ENCODE measurements at places on chromosomes 13 and 19.
A peak's percentile ranks its signal among the peaks of the same experiment; 100 is the strongest.

DNA sequence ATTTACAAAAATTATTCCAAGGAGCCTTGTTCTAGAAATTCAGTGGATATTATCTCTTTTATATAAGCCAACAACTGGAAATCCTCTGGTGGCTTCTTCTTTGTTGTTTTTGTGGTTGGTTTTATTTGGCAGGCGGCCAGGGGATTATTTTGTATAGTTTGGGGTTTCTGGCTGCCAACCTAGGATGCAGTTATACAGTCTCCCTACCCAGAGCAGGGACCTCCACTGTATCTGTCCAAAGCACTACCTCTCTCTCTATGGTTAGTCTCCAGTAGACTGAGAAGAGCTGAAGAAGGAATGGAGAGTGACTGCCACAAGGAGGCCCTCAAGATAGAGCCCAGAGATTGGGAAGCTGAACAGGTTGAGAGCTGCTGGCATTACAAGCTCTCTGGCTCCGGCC is 80.2 kb downstream of the ZAR1L start:
- no peak for DNase-seq

GRCh38 chr13:44120043-44120442 is 240.3 kb downstream of the LACC1 start:
- DNase-seq = no peak

GRCh38 chr19:38361633-38362075 is 12.7 kb upstream of the PSMD8 start:
- DNase-seq = peak; percentile 40

DNA sequence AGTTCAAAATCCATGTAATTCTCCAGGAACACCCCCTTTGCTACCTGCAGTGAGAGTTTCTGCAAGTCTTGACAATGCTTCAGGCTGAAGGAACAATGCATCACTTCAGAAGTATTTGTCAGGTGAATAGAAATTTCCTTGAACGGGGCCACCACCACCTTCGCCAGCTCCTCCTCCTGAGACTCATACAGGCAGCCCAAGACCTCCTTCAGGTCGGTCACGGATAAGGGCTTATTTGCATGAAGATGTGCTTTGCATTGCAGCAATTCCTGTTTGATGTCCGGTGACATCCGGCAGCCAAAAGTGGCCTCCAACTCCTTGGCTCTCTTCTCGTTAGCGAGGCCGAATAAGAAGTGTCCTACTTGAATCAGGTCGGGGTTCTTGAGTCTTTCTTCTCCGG is 8.4 kb downstream of the NLRP7 start:
- DNase-seq = no peak

DNA sequence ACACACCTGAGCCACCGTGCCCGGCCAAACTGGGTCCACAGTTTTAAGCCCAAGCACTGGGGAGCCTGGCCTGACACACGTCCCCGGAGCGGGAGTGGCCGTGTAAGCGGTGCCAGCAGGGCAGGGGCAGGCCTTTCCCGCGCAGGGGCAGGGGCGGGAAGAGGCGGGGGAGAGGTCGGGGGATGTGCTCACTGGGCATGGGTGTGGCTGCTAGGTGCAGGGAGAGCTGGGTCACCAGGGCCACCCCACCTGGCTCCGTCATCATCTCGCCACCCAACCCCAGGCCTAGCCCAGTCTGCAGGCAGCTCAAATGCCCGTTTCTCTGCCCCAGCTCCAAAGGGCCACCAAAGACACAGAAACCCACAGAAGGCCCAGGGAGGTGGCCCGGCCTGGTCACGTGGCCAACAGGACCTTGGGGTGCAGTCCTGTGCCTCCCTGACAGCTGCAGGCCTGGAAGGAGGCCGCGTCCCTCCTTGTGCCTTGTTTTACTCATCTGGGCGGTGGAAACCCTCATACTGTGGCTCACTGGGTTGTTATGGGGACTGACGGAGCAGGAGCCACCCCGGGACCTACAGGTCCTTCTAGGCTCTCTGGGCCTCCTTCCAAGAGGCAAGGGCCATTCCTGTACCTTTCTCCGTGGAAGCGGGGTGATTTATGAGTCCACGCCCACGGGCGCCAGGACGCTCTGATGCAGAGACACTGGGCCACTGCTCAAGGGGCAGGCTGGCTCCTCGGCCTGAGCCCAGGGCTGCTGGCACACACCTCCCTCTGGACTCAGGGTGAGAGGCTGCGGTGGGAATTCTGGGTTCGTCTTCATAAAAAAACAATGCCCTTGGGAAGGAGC is 27.7 kb downstream of the MAP2K2 start:
- DNase-seq = no peak

DNA sequence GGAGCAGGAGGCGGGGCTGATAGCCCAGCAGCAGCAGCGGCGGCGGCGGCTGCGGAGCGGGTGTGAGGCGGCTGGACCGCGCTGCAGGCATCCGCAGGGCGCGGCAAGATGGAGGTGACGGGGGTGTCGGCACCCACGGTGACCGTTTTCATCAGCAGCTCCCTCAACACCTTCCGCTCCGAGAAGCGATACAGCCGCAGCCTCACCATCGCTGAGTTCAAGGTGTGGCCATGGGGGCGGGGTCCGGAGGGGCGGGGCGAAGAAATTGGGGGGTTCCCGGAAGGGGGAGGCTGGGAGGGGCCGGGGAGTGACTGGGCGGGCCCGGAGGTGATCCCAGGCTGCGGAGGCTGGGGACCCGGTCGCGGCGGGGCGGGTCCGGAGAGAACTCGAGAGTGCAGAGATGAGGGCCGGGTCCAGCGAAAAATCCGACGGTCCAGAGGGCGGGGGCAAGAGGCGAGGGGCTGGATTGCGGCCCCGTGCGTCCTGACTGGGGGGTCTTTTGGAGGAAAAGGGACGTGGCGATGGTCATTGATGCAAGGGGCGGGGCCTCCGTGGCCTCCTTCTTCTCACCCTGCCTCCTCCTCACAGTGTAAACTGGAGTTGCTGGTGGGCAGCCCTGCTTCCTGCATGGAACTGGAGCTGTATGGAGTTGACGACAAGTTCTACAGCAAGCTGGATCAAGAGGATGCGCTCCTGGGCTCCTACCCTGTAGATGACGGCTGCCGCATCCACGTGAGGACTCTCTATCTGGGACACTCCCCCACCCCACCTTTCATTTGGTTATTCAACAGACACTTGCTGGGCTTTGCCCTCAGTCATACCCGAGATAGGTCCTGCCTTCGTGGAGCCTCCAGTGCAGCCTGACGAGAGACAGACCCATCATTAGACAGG is at the start of gene TBCB:
Gene TBCB (plus strand): TSS at position 16 of the 891 bp plus-strand sequence. CDS start 93 bp downstream, at position 109.
- peak; percentile 85 for DNase-seq

- no peak for DNase-seq
Observed at GRCh38 chr13:52070929-52071523, 46.5 kb downstream of the UTP14C start.

- DNase-seq = no peak
Observed at GRCh38 chr13:26779321-26779720, 18.7 kb upstream of the GPR12 start.

DNA sequence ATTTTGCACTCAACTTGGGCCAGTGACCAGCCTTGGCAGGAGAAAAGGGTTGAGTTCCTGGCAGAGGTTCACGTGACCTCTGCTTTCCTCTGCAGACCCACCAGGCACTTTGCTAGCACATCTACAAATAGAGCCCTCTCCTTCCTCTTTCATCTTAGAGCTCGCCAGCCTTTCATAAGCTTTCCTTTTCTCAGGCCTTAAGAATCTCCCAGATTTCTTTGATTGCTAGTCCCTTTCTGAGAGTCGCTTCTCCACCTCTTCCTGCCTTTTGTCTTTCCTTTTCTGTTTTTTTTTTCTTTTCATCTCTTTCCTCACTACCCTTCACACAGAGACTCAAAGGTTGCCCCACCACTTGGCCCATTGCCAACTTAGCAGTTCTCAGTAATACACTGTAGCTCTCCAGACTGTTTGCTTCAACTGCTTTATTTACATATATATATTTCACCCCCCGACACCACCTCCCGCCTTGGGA is 375.7 kb upstream of the SPRY2 start:
- DNase-seq = no peak

GRCh38 chr13:97028441-97029299 is 34.4 kb upstream of the OXGR1 start:
- DNase-seq = no peak

GRCh38 chr19:46785054-46785979 is 3.1 kb downstream of the SLC1A5 start:
- DNase-seq = no peak

DNA sequence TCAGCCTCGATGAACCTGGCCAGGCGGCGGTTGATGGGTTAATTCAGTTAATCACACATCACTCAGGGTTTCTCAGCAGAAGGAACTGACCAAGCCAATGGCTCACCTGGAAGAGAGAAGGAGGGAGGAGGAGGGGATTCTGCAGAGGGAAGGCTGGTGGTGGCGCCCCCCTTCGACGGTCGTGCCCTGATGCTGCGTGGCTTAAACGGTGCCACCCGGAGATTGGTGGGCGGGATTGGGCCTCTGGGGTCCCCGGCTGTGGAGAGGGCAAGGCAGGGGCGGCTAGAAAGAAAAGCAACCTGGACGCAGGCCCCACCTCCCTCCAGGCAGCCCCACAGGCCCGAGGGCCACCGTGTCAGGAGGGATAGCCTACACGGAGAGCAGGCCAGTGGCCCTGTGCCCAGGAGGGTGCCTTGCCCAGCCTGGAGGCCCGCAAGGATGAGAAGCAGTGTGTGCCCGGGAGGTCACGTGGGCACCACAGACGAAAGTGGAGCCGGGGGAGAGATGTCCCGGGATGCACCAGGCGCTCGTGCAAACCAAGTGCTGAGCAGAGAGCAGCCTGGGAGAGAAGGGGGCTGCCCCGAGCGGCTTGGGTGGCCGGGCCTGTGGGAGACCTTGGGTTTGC is 16.0 kb downstream of the CSNK1G2 start:
- no peak for DNase-seq

- no peak for DNase-seq
Observed at GRCh38 chr19:43983544-43983911, 460 bp upstream of the ZNF155 start.

GRCh38 chr19:32891609-32892008 is 22.0 kb upstream of the SLC7A9 start:
- DNase-seq = no peak

- peak; percentile 24 for DNase-seq
Observed at GRCh38 chr13:29707876-29708543, 112.5 kb upstream of the SLC7A1 start.

GRCh38 chr13:31891472-31891871 is 140.1 kb upstream of the FRY start:
- no peak for DNase-seq

DNA sequence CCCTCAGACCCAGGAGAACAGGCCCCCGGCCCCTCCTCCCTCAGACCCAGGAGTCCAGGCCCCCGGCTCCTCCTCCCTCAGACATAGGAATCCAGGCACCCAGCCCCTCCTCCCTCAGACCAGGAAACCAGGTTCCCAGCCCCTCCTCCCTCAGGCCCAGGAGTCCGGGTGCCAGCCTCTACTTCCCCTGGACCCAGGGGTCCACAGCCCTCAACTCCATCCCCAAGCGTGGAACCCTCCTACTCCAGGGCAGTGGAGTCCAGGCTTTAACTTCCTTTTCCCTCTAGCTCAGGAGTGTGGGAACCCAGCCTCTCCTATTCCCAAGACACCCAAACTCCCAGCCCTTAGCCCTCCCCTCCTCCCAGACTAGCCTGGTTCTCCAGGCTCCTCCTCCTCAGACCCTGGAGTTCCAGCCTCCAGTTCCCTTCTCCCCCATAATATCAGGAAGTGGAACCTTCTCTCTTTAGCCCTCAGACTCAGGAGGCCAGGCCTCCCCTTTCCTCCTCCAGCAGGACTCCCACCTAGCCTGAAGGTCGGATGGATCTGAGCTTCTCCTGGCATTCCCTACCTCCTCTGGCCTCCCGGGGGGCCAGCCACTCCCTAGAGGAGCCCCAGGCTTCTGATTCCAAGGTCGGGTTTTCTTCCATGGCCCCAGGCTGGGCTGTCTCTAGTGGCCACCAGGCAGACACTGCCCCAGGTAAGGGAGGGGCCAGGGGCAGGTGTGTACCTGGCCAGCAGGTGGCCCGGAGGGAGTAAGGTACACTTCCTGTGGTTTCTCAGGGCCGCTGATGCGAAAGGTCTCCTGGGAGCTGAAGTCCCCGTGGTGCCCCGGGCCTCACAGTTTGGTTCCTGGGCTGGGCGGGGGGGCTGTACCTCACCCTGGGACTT is at the start of gene TMC4:
Gene TMC4 (minus strand): TSS at position 690 of the 888 bp plus-strand sequence. CDS start 43 bp downstream, at position 647.
- DNase-seq = no peak

DNA sequence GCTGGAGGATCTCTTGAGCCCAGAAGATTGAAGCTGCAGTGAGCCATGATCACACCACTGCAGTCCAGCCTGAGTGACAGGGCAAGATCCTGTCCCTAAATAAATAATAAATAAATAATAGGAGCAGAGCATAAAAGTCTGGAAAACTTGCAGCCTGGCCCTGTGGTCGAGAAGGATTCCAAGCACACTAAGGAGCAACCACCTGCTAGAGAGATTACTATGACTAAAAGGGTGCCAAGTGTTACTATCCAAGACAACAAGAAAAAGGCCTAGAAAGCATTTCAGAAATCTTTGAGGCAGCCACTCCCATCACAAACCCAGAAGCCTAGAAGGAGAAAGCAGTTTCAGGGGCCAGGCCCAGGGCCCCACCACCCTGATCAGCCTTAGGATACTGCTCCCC is 46.1 kb downstream of the LHFPL6 start:
- no peak for DNase-seq

DNA sequence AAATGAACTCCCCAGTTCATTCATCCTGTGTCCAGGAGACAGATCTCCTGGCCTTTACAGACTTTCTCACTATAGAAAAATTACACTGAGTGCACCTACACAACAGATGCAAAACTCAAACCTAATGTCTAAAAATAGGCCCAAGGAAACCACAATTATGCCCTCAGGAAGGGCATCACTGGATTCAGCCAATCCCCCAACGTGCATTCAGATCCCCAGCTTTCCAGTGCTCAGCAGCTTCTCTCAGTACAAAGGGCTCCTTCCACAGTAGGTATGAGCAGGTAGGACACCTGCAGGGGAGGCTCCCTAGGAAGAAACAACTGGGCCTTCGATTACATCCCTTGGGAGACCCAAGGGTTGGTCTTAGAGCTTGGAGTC is 2.1 kb downstream of the ZNF709 start:
- DNase-seq = no peak

GRCh38 chr19:41932259-41932719 is 4.0 kb upstream of the ERFL start:
- no peak for DNase-seq

DNA sequence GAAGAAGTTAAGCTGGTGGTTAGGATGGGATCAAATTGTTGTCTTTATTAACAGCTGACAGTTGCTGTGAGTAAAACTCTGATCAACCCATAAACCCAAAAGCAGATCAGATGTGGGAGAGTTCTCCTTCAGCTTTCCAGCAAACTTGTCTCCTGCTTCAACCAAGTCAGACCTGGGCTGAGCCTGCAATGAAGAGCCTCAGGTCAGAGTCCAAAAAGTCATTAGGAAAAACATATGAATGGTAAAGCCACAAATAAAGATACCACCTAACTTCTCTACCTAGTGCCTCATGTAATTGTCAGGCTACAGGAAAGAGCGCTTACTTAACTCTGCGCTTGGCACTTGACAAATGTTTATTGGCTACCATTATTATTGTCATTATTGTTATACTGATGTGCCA is 21.9 kb upstream of the UBE2L5 start:
- no peak for DNase-seq

- DNase-seq = no peak
Observed at GRCh38 chr13:98519976-98520375, 56.9 kb downstream of the STK24 start.

- DNase-seq = no peak
Observed at GRCh38 chr13:45859705-45860104, 8.2 kb upstream of the SIAH3 start.

- DNase-seq = no peak
Observed at GRCh38 chr13:40983259-40983658, 35.9 kb downstream of the ELF1 start.

GRCh38 chr13:99335603-99336002 is 28.4 kb upstream of the GPR183 start:
- no peak for DNase-seq

Measured in T follicular helper cell (primary cell).